Right cardiac atrium (tissue), 5 donors: ENCODE measurements at places on chromosomes 2 and 18. TPM values are rescaled to one million over a fixed set of nuclear protein-coding genes. Genes with fewer than 3 reads are reported as not detected.

Gene LYG1
- polyA plus RNA-seq: 0.84 TPM

Gene GNLY
- polyA plus RNA-seq: 2.6 TPM

GRCh38 chr2:6423944-6424343 lies 441.8 kb downstream of the CMPK2 start:
- DNase-seq: no peak

DNA sequence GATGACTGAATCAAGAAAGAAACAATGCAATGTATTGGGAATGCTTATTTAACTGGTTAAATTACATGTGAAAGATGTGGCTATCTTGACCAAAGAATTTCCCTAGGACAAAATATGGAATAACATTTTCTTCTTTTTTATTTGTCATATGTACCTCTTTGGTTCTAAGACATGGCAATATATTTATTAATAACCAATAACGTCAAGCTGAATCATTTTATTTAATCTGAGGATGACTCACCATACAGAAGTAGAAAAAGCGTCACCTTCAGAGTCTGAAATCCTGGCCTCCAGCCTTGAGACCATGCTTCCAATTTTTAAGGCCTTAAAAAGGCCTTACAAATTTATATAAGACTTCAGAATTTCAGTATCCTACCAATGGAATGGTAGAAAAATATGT lies 1464.9 kb downstream of the SUCLG1 start:
- no peak for DNase-seq

DNA sequence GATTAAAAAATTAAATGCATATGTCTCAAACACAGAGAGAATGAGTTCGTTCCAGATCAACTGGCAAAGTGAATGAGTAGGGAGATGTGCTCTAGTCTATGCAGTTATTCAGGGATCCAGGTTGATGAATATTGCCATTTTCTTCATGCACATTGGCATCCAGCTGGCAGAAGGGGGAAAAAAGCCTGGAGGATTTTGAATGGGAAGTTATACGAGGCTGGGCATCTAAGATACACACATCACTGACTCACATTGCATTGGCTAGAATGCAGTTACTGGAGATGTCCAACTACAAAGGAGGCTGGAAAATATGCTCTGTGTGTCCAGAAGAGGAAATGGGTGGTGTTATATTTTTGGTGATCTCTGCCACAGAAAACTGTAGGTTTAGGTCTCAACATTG lies 270.9 kb upstream of the FIGN start:
- DNase-seq: no peak

DNA sequence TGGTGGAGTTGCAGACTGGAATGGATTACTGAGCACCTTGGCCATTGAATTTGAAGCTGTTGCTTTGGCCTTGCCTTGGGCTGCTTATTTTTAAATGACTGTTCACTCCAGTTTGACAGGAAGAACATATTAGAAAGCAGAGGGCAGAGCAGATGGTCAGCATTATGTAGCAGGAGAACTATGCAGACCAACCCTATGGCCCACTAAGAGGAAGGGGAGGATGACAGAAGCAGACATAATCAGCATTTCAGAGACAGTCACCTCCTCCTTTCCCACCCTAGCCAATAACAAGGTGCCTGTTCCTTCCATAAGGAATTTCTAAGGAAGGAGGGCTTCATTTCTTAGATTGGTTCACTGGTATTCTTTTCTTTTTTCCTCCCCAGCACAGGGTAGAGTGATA lies 2.4 kb downstream of the CHRNA1 start:
- DNase-seq: no peak
